ENCODE measurements at places on chromosomes 5 and 9.

- no peak for DNase-seq
Observed at GRCh38 chr9:131951905-131952304, 127.8 kb downstream of the MED27 start.

DNA sequence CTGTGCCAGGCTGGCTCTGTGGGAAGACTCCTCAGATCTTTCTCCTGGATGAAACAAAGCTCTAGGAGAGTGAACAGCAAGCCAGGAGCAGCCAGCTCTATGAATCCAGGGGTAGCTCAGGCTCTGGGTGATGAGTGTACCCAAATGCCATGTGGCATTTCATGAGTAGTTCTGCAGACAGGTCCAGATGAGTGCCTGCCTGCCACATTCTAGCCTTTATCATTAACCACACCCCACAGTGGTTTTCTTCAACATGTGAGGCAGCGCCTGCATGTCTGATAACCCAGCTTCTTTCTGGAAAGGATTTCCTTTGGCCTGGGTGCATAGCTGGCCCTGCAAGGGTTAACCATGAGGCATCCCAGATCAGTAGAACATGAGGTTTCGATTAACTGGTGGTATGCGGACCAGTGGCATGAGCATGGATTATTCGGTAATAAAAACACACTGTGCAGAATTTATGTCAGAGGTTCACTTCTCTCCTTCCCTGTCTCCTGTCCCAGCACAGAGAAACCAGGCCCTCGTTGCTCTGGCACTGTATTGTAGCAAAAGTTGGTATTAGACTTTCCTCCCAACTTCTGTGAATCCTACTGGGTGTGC is 381.9 kb upstream of the ZNF462 start:
- DNase-seq, result no peak

GRCh38 chr5:165620394-165620793 is 2115.0 kb downstream of the MAT2B start:
- no peak for DNase-seq

GRCh38 chr9:33178972-33179697 is 12.0 kb upstream of the B4GALT1 start:
- DNase-seq, result no peak

DNA sequence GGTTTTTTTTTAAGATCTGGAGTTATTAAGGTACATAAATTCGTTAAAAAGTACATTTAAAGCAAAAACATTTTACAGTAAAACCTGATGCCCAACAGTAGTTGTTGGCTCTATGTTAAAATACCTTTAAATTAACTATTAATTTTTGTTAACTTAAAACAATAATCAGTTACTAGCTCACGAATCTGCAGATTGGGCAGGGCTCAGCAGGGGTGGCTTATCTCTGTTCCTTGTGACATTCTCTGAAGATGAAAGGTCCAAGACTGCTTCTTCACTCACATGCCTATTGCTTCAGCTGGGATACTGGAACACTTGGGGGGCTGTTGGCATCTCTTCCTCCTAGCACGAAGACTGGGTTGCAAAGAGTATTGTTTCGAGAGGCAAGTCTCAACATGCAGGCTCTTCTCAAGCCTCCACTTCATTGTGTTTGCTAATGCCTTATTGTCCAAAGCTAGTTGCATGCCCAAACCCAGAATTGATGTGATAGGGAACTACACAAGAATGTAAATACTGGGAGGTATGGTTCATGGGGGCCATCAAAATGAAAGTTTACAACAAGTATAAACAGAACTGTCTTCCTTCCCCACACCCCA is 46.6 kb downstream of the MAP3K1 start:
- DNase-seq, result no peak

DNA sequence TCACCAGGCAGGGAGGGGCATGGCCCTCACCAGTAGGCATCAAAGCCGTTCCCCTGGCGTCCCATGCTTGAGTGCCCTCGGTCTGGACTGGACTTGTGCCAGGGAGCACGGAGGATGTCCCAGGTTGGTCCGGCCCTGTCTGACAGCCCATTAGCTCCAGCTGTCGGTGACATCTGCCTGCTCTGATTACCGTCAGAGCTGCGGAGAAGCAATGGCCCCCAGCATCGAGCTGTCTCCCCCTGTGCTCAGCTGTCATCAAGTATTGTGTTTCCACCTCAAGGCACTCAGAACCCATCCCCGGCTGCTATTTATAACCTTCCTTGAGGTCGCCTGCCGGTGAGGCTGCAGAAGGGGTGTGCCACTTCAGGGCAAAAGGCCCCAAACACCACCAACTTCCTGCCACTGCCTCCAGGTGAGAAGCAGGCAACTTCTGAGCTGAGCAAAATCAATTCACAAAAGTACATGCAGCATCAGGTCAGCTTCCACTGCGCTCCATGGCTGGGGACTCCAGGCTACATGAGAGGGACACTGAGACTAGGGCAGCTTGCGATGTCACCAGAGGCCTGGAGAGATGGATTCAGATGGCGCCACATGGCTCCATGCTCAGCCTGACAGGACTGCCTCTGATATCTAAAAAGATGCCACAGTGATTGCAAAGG is 142.7 kb downstream of the C5orf15 start:
- DNase-seq, result no peak
